ENCODE measurements at places on chromosomes 2 and 18.

GRCh38 chr2:240818293-240819125 is 1.5 kb downstream of the KIF1A start:
- no peak for DNase-seq

DNA sequence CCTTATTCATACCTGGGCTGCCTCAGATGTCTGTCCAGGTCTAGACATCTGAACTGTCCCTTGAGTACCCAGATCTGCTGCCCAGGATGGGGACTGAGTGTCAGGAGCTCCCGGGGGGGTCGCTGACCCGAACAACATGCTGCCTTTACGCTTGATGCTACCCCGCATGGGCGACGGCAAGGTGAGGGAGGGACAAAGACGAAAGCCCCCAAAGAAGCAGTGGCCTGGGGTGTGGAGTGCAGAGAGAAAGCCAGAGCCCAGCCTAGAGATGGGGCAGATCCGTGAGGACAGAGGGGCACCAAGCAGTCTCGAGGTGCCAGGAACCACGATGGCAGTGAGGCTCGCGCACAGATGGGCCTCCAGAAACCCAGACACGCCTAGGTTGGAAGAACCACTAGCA is 234.7 kb downstream of the ATAD2B start:
- DNase-seq: no peak

DNA sequence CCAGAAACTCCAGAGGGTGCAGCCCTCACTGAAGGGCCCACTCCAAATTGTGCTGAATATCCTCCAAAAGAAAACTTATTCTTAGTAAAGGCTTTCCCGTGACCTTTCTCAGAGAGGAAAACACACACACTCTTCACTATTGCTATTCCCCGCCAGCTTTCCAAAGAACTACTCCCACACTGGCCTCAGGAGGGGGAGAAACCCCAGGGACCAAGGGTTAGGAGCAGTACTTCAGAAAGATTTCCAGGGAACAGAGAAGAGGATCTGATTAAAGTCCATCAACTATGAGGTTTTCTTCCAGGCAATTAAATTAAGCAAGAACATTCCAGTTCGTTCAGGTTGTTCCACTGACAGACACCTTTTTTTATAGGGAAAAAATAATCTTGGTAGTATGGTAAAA is 150.2 kb downstream of the TTC32 start:
- DNase-seq: no peak

- DNase-seq: no peak
Measured at GRCh38 chr2:8437949-8438400, 243.9 kb upstream of the ID2 start.

All from CD4-positive, alpha-beta T cell (primary cell).